ENCODE measurements at places on chromosomes 2 and 18.

DNA sequence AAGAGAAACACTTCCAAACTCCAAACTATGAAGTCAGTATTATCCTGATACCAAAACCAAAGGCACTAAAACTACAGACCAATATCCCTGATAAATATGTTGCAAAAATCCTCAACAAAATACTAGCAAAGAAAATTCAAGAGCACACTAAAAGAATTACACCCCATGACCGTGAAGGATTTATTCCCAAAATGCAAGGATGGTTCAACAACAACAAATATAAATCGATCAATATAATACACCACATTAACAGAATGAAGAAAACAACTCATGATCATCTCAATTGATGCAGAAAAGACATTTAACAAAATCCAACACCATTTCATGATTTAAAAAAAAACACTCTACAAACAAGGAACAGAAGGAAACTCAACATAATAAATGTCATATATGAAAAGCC is 50.5 kb downstream of the IWS1 start:
- no peak for DNase-seq

GRCh38 chr2:156653675-156654074 is 217.5 kb downstream of the GPD2 start:
- DNase-seq: no peak

DNA sequence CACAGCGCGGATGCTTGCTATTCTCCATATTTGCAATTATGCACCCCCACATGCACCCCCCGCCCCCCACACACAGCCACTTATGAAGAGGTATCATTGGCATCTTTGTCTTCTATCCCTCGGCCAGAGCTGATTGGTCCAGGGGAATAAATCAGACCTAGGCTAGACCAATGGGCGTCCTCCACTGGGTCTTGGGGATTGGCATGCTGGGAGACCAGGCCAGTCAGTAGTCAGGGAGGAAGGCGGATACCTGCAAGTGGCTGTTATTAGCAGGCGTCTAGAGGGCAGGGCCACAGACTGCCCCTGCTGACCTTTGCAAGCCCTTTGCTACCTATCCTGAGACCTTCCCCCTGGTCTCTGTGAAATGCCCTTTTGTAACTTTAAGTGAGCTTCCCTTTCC is 30.0 kb downstream of the ATOH8 start:
- DNase-seq: no peak

- DNase-seq: no peak
Observed at GRCh38 chr2:239723486-239724193, 301.5 kb downstream of the NDUFA10 start.

DNA sequence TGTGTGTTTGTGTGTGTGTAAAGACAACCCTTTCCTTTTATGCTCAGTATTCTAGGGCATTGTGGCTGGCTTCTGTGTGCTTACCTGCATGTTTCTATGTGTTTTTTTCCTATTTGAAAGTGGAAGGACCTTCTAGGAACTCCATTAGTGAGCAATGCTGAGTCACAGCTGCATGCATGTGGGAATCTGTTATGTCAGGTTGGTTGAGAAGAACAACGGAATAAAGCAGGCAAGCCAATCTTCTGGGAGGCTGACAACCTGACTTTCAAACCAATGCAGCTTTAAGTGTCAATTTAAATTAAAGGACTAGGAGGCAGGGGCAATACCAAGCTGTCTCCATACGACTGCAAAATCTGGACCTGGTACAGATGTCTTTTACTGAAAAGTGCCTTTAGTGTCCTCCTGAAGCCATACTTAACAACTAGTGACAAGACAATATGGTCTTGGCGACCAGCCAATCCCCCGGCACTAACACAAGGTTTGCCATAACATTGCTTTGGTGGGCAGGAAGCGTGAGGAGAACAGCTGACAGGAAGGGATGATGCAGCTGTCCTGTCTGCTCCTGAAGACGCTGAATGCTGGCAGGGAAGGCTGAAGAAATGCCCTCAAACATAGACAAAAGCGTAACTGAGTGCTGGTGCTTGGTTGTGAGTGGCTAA is 514.7 kb upstream of the CDH7 start:
- DNase-seq: no peak

- DNase-seq: no peak
Observed at GRCh38 chr2:133657591-133657990, 89.3 kb upstream of the NCKAP5 start.

DNA sequence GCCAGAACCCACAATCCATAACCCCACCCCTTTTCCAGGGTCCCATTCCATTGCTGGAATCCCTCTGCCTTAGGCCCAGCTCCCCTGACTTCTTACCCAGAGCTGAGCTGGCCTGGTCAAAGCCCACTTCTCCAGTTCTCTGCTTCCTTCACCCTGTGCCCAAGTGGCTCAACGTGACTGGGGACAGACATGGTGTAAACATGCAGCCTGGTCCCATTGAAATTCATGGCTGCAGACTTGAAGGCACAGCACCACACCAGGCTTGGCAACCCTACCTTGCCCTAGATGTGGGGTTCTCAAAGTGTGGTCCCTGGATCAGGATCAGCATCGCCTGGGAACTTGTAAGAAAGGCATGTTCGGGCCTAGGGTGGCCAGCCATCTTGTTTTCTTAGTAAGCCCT is 3.7 kb downstream of the HS1BP3 start:
- DNase-seq: no peak

DNA sequence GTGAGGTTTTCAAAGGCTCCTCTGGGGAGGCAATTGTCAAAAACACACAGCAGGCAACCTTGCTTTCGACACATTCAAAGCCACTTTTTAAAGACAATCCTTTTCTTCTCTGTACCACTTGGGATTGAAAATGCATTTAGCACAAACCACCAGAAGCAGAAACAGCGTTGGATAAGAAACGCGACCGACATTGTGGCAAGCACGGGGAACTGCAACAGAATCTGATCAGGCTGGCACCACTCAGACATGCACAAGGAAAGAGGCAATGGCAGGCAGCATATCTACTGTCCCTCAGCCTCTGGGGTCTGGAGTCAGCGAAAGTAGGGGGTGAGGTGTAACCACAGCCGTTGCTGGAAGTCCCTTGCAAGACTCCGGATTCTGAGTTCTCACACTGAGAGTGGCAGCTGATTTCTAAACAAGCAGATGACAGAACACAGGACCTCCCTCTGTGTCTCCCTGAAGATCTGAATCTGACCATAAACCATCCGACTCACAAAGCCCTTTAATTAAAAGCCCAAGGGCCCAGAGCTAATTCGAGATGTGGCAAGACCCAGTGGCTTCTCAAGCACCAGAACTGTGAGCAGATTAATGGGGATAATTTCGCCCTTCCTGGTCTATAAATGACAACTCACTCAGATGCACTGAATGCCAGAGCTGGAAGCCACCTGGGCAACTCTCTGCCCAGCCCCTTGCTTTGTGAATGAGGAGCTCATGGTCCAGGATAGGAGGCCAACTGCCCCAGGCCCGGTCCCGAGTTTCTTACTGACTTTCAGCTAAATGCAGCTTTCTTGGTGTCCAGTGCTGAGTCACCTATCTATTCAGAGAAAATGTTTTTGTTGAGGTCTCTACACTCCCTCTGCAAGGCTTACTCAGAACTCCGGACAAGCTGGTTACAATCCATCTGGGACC is 29.6 kb downstream of the CYRIA start:
- no peak for DNase-seq

- no peak for DNase-seq
Observed at GRCh38 chr2:207229161-207229560, 63.4 kb upstream of the KLF7 start.

DNA sequence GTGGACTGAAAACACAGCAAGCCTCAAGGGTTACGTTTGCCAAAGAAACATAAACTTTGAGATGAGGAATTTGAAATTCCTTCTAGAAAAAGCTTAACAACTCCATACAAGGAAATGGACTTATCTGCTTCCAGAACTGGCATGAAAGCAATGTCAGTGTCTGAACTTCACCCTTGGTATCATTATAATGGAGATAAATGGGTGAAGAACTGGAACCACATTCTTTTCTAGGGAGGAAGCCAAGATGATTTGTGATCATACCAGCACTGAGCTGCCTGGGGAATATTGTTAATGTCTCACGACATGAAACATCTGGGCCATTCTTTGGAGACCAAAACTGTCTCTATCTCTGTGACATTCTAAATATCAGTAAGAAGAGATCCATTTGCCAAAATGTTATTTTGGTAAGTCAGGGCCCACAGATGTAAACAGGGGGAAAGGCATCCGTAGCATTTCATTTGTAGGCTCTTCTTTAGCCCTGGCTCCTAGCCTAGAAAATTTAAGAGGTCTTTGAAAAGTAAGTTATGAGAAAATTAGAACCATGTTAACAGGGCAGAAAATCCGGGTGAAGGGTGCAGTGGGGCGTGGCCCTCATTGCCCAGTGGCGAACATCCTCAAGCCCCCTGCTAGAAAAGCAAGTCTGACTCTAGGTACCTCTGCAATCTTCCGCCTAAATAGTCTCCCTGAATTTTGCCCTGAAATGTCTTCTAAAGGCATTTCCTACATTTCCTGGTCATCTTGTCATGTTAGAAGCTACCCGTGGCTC is 295.3 kb upstream of the EPAS1 start:
- no peak for DNase-seq

DNA sequence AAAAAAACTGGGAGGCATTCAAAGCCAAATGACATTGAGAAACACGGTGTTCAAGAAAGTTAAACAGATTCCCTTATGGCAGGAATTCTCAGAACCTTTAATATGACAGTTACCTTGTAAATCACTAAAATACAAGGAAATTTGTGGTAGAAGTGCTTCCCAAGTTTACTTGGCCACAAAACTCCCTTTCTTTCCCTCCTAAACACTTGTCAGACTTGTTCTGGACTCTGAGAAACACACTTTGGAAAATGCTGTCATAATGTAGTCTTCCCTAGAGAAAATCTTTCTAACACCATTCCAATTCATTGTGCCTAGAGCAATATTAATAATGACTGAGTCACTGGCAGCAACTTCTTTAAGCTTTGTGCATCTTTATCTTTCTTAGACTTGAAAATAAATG is 140.4 kb downstream of the ANKRD44 start:
- no peak for DNase-seq

DNA sequence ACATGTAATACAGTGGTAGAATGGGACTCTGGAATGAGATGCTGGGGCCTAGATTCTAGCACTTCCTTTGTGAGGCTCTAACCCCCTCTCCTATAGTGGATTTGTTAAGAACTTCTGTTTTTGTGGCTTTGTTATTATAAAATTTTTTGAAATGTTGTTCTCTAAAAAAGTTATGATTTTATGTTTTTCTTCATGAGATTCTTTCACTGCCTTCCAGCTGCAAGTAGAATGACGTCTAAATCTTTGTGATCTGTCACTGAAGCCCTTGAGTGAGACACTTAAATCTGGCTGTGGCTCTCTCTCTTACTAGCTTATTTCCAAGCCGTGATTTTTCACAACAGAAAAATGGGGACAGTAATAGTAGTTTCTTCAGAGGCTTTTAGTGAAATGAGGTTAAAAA is 1.6 kb downstream of the CASP8 start:
- peak; percentile 31 for DNase-seq

DNA sequence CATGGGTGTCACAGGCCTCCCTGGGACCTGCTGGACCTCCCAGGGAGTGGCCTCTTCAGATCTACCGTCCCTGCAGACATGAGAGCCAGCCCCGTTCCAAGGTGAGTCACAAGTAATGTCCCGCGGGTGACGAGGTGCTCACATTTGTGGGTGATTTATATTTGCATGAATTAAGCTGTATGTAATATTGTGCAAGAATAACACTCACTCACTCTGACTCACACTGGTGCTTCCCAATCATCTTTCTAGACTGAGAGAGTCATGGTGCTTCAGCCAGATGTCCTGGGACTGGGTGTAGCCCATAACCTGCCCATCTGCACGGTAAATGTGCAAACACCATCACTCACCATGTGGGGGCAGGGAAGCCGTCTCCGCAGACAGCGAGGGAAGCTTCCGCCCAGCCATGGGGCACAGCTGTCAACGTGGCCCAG is 347.5 kb upstream of the SALL3 start:
- DNase-seq: no peak

GRCh38 chr2:217710211-217710765 is 292.5 kb downstream of the TNS1 start:
- no peak for DNase-seq

- no peak for DNase-seq
Observed at GRCh38 chr2:79982445-79982844, 322.1 kb downstream of the LRRTM1 start.

DNA sequence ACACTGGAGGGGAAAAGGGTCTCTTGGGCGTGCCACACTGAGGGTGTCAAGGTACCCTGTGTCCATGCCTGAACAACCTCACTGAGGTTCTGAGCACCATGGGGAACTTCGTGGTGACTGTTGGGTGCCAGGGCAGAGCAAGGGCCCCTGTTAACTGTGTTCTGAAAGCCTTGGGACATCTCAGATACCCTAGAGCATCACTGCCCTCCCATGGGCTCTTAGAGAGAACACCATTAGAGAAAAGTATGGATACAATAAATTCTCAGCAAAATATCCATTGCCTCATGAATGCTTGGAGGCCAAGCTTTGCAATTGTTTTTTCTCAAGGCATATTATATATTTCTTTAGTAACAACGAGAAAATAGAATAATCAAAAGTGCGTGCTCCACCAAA is 488.5 kb upstream of the NRP2 start:
- DNase-seq: no peak

DNA sequence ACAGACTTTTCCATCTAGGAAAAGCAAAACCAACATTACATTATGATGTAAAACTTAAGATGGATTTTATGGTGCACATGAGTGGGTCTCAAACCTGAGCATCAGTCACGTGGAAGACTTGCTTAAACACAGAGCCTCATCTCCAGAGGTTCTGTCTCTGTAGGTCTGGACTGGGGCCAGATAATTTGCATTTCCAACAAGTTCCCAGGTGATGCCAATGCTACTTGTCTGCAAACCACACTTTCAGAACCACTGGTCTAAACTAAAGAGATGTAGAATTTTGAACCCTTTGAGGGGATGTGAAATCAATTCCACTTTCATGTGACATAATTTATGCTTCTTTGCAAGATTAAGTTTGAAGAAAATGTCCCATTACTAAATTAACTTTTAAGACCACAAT is 522.8 kb downstream of the MBD2 start:
- no peak for DNase-seq

GRCh38 chr18:10029711-10030110 is 115.9 kb downstream of the VAPA start:
- DNase-seq: no peak

DNA sequence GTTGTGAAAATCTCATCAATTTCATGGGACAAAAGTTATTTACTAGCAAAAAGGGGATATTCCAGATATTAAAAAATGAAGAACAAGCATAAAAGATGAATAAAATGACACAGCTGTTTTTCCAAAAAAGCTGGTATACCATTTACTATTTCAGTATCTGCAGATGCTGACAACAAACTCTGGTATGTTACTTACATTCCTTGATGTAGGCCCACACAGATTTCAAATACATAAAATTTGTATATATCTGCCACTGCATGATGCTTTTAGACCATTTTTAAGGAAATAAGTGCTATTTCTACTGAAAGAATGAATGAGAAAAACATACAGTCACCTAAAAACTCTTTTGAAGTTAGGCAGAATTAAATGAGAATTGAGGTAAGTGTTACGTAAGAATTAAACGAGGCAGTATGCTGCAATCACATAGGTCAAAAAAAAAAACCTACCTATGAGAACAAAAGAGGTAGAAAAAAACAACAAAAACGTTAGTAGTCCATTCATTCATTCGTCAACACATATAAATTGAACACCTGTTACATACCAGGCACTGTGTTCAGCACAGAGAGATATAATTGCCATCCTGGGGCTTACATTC is 32.5 kb downstream of the ARL5A start:
- DNase-seq: no peak
